ENCODE measurements at places on chromosomes 16 and 17.

GRCh38 chr17:64401941-64402340, 11.3 kb upstream of the PECAM1 start:
- no peak for DNase-seq

- DNase-seq, result no peak
These were observed 387.2 kb downstream of the SEC14L1 start for GRCh38 chr17:77527836-77528505.

DNA sequence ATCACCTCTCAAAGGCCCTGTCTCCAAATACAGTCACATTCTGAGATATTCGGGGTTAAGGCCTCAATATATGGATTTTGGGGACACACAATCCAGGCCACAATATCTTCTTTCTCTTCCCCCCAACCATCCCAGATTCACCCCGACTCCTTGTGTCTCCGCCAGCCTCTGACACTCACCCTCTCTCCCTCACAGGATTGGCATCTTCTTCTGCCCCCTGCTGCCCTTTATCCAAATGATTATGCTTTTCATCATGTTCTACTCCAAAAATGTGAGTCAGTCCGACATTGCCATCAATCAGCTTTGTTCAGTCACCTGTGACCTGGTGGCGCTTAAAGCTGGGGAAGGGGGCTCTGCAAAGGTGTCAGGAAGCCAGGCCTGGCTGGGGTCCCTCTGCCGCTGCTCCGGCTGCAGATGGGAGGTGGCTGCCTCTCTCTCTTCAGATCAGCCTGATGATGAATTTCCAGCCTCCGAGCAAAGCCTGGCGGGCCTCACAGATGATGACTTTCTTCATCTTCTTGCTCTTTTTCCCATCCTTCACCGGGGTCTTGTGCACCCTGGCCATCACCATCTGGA, 35.1 kb downstream of the GDE1 start:
- no peak for DNase-seq

DNA sequence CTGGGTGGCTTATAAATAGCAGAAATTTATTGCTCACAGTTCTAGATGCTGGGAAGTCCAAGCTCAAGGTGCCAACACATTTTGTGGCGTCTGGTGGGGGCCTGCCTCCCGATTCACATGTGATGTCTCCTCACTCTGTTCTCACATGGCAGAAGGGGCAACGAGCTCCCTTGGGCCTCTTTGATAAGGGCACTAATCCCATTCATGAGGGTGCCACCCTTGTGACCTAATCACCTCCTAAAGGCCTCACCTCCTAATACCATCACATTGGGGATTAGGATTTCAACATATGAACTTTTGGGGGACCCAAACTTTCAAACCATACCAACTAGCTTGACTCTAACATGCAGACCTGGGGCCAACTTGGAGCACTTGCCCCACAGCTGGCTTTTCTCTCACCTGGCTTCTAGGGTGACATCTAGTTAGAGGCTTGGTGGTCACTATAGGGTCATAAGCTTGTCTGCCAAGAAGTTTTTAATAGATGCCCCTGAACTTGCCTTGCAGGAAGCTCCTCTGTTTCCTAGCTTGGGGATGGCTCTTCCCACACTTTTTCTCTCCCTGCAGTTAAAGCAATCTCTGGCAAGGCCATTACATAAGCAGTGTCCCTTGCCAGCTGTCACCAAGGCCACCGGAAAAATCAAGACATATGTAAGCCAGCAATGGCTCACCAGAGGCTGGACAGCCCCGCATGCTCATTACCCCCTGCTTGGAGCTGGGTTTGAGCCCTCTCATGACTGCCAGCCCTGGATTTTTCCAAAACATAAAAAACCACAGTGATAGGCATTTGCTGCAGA, 8.4 kb upstream of the MED9 start:
- DNase-seq, result no peak

DNA sequence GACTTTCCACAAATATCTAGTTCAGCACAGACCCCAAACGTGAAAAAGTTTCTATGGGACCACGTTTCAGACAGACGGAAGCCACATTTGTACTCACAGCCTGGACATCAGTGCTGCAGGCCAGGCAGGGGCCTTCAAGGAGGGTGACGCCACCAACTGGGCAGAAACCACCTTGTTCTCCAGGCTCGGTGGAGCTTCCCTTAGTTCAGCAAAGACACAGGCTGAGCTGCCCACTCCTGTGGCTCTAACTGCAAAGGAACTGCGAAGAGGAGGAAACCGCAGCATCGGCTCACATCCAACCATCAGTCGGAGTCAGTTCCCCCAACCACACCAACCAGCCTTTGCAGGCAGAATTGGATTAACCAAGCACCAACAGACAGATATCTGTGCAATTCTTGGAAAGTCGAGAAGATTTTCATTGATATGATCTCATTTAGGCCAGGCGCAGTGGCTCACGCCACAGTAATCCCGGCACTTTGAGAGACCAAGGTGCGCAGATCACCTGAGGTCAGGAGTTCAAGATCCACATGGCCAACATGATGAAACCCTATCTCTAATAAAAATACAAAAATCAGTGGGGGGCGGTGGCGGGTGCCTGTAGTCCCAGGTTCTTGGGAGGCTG, 73.3 kb upstream of the CNEP1R1 start:
- DNase-seq, result no peak

- no peak for DNase-seq
These were observed 22.8 kb downstream of the TMEM204 start for GRCh38 chr16:1556254-1556653.

DNA sequence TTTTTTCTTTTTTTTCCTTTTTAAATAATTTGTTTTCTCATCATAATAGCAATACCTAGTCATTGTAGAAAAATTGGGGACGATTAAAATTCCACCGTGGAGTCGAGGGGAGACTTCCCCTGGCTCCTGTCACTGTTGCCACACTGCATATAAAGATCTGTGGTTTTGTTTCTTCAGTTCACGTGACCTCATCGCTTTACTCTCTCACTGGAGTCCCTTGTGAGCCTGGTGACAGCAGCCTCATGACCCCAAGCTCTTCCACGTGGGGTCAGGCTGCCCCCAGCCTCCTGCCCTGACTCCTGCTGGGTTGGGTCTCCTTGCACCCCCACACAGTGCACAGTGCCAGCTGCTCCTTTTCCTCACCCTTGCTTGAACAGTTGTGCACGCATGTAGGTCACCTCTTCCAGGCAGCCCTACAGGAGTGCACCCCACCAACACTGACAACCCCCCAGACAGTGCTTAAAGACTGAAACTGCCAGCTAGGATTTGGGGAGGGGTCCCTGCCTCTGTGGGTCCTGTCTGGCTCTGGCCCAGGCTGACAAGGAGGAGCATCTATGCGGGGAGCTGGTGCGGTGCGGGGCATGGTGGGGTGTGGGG, 7.3 kb upstream of the METRNL start:
- DNase-seq, result no peak

DNA sequence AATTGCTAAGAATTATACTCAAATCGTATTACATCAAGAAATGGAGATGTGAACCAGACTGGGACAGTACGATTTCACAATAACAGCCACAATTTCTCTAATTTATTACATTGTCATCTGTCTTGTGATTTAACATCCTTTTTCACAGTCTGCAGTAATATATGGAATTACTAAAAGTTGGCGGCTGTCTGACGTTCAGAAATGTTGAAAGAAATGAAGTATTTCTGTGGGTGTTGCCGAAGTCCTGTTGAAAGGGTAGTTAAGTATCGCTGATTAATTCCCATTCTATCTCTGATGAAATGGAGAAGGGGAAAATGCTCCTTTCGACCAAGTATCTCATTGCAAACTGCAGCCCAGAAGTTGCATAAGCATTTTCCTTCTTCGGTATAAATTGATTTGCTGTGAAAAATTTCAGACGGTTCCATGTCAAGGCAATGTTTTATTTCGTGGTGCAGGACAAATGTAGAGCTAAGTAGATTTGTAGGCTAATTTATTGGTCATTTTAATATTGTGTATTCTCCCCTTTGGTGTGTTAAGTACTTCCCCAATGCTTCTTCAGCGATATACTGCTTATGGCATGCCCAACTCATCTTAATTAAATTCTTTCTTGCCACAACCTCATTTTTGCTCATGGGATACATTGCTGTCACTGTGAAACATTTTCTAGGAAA, 775.2 kb upstream of the RBFOX1 start:
- DNase-seq, result no peak

DNA sequence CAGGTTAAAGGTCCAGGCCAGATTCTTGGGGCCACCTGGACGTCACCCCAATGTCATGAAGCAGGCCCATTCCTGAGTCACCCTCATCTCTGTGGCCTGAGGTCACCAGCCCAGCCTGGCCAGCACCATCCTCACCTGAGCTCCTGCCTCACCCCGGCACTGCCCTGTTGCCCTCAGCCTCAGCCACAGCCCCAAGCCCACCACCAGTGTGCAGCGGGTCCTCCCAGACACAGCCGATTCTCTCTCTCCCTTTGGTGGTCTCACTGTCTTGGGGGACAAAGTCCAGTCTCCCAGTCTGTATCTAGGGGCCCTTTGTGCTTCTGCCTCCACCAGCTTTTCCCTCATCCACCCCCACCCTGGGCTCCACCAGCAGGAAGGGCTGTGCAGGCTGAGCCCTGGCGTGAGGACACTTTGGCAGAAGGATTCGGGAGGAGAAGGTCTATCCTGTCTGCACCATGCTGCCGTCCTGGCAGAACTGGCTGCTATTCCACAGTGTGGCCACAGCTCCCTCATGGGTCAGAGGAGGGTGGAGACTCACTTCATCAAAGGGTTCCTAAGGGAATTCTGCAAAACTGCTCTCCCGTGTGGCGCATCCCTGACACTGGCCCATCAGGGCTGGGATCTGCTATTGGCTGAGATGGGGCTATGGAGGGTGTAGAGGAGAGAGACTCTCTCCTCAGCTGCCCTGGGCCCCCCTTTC, 64.3 kb downstream of the PRMT7 start:
- DNase-seq, result no peak

DNA sequence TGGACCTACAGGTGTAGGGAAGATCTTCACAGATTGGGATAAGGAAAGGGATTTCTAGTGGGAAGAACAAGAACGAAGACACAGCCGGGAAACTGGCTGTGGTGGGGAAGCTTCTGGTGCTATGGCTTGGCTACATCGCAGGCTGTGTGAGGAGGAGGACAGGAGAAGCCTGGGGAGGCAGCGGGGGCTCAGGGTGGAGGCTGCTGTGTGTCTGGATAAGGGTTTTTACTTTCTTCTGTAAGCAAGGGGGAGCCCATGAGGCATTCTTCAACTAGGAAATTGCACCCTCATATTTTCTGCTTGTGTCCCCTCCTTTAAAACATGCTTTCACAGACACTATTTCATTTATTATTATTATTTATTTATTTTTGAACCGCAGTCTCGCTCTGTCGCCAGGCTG, 2.9 kb upstream of the RHBDF2 start:
- DNase-seq, result no peak

- DNase-seq, result no peak
These were observed 12.4 kb upstream of the B4GALNT2 start for GRCh38 chr17:49120166-49120565.

GRCh38 chr17:78842881-78843565, 2.4 kb upstream of the USP36 start:
- no peak for DNase-seq

DNA sequence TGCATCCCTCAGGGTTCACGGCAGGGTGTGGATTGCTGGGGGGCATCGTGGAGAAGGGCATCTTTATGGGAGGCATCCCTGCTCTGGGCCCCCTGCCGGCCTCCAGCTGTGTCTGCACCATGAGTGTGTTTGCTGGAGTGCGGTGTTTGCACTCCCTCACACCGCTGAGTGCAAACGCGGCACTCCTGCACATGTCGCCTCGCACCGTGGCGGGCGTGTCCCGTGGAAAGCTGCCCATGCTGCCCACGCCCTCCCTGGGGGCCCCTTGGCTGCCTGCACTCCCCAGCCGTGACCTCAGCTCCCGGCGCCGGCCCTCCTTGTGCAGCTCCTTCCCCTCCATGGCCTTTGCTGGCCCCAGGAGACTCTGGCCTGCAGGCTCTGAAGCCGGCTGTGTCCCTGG, 74.6 kb upstream of the ZNF750 start:
- no peak for DNase-seq

DNA sequence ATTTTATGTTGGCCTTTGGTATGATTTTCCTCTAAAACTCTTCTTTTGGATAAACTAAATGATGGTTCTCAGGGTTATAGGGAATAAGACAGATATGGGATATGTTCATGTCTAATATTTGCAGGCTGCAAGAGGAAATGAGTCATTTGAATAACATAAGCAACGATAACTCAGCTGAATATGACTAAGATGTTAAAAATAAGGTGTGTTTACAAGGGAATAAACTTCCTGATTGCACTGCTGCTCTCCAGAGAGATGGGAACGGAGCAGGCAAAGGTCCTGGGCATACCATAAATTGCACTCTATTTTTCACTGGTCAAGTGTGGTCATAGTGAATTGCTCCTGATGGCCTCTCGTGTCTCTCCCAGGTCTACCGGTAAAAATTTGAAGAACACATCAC, 666.2 kb downstream of the TOX3 start:
- no peak for DNase-seq

GRCh38 chr17:61570118-61570517, 20.9 kb downstream of the NACA2 start:
- DNase-seq, result no peak

Measured in left renal pelvis (tissue), 4 donors.